ENCODE measurements at places on chromosomes 3 and 15.

GRCh38 chr3:23038471-23038870, 164.7 kb upstream of the UBE2E2 start:
- no peak for DNase-seq

GRCh38 chr3:24047513-24047912, 102.4 kb downstream of the NR1D2 start:
- no peak for DNase-seq

- no peak for DNase-seq
These were observed 724.9 kb downstream of the NLGN1 start for GRCh38 chr3:174122411-174122810.

GRCh38 chr3:29718661-29719065, 437.8 kb downstream of the RBMS3 start:
- no peak for DNase-seq

- no peak for DNase-seq
These were observed 45.5 kb downstream of the PHLDB2 start for GRCh38 chr3:111904376-111905241.

GRCh38 chr3:69723389-69723788, 15.9 kb upstream of the MITF start:
- DNase-seq: no peak

GRCh38 chr15:34927726-34928125, 41.8 kb downstream of the AQR start:
- no peak for DNase-seq

GRCh38 chr3:105801397-105801796, 67.4 kb downstream of the CBLB start:
- DNase-seq: no peak

DNA sequence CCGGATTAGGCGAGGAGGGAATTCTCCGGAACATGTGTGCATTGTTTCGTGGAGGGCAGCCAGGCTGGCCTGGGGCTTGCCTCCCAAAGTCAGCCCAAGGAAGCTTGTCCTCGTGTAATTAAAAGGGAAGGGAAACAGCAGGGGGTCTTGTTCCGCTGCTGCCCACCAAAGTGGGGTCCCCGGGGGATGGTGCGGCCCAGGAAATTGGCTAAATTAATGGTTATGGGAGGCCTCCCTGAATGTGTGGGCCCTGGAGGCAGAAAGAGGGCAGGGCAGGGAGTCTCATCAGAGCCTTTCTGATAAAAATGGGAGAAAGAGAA, 118.1 kb downstream of the OPA1 start:
- DNase-seq: no peak

DNA sequence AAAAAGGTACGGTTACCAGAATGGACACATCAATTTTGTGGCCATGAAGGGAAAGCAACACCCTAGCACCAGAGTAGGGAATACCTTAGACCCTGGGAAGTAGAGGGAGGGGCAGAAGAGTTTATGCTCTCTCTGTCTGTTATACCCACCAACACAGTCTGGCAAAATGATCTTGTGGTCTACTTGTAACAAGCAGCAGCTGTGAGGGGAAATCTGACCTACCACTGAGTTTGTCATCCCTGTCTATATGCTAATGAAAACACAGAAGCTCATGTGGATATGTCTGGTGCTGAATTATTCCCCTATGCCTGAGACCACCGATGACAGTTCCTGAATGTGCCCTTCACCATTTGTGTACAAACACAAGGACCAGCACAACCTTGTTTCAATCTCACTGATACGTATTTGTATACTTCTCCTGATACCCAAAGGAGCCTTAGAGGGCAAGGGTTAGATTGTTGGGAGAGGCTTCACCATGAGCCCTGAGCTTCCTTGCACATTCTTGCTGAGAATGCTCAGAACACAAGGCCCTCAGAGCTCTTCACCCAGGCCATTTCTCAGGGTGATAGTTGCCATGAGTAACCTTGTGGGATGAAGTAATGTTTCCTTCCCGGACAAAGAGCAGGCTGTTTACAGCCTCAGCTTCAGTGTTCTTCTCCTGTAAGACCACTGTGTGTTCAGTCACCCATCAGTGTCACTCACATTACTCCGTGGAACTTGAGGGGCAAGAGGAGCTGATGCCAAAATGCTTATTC, 24.7 kb upstream of the ZNF639 start:
- no peak for DNase-seq

GRCh38 chr3:58366699-58367098, 34.0 kb downstream of the PXK start:
- no peak for DNase-seq

- DNase-seq: no peak
These were observed 26.8 kb downstream of the RPN1 start for GRCh38 chr3:128623762-128624176.

GRCh38 chr3:191239407-191240031, 40.5 kb downstream of the OSTN start:
- no peak for DNase-seq

GRCh38 chr3:67113802-67114407, 115.8 kb downstream of the KBTBD8 start:
- DNase-seq: peak; percentile 85

- DNase-seq: no peak
These were observed 71.1 kb downstream of the DNAJB8 start for GRCh38 chr3:128395500-128396162.

- DNase-seq: no peak
These were observed 95.0 kb upstream of the MRPL3 start for GRCh38 chr3:131597816-131598215.

DNA sequence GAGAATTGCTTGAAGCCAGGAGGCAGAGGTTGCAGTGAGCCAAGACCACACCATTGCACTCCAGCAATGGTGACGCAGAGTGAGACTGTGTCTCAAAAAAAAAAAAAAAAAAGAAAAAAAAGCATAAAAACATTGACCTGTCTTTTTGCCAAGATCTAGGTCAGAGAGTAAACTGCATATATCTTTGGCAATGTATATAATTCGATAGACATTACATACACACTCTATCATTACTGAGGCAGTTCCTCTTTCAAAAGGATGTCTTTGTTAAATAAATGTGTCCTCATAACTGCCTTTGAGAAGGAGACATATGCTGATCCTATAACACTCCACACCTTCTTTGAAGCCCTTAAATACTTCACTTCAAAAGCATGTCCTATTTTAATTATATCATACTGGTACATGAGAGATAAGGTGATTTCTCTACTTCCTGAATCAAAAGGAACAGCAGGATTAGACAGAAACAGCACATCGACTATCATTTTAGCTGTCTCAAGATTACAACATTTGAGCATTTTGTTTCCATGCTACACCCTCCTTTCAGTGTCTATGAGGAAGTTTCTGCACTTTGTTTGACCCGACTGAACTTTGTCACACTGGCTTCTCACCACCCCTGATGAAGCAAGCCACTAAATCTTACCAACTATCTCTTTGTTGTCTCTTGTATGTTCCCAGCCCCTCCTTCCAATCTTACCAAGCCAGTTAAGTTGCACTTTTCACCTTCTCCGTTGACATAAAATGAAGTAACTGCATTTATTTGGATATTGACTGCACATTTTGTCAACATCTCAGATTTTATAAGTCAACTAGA, 335.8 kb downstream of the MECOM start:
- no peak for DNase-seq

DNA sequence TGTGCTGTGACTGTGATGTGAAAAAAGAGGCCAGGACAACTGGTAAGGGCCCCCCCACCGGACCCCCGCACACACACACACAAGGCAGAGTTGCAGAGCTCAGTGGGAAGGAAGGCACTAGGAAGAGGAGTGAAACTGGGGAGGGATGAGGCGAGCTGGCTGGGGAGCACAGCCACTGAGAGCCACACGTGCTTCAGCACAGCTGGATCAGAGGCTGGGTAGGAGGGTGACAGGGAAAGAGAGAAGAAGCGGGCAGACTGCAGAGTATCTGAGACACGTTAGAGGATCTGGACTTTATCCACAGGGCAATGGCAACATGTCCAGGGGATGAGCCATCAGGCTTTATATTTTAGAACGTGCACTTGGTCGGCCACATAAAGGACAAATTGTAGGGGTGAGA, 38.0 kb upstream of the TKT start:
- DNase-seq: no peak

DNA sequence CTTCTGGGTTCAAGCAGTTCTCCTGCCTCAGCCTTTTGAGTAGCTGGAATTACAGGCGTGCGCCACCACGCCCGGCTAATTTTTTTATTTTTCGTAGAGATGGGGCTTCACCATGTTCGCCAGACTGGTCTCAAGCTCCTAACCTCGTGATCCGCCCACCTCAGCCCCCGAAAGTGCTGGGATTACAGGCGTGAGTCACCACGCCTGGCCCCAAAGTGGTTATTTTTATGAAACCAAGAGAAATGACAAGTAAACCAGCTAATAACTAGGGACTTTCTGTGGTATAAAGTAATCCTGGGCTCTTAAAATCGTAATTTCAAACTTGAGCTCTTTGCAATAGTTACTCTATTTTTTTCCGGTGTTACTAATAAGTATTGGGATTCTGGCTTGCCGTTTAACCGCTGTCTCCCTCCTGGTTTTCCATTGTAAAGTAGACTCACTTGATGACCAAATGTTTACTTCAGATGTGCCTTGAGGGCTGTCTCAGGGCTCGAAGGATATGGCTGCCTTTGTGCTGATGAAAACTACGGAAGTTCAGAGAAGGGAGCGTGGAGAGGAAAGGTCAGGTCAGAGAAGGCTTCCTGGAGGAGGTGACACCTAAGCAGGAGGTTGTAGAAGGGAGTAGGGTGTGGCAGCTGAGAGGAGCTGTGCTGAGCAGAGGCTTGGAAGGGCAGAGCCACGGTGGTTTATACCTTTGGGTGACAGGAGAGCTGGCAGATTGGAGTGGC, 4.2 kb downstream of the ZSCAN2 start:
- no peak for DNase-seq

- DNase-seq: no peak
These were observed 419 bp downstream of the HYKK start for GRCh38 chr15:78507831-78508160.

- DNase-seq: no peak
These were observed 56.1 kb downstream of the PTPN9 start for GRCh38 chr15:75523011-75523410.

GRCh38 chr3:131353986-131354385, 27.6 kb upstream of the NUDT16 start:
- DNase-seq: no peak

DNA sequence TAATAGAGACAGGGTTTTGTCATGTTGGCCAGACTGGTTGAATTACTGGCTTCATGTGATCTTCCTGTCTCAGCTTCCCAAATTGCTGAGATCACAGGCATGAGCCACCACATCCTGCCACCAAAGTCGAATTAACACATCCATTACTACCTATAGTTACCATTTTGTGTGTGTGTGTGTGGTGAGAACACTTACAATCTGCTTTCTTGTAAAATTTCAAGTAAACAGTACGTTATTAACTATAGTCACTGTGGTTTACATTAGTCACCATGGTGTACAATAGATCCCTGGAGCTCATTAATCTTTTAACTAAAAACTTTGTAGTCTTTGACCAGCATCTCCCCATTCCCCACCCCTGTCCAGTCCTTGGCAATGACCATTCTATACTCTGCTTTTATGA, 270.0 kb downstream of the NAALADL2 start:
- no peak for DNase-seq

GRCh38 chr3:135272026-135272669, 477.1 kb downstream of the EPHB1 start:
- DNase-seq: no peak

GRCh38 chr3:72288955-72289691, 504.2 kb upstream of the PROK2 start:
- no peak for DNase-seq

GRCh38 chr3:77655396-77655795, 615.5 kb downstream of the ROBO2 start:
- DNase-seq: no peak

DNA sequence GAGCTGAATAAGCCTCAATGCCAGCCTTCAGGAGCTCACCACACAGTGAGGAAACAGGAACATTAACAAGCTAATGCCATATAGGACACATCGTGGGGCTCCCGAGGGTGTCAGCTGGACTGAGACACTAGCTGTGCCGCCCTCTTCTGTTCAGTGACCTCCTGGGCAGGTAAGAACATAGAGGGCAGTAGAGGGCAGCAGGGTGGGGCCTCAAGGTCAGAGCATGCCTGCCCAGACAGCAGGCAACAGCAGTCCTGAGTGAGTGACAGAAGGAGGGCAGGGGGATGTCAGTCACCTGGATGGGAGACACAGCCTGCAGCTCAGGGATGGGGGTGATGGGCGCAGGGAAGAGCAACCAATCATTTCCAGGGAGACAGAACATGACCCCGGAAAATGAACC, 15.5 kb downstream of the NTRK3 start:
- DNase-seq: no peak

DNA sequence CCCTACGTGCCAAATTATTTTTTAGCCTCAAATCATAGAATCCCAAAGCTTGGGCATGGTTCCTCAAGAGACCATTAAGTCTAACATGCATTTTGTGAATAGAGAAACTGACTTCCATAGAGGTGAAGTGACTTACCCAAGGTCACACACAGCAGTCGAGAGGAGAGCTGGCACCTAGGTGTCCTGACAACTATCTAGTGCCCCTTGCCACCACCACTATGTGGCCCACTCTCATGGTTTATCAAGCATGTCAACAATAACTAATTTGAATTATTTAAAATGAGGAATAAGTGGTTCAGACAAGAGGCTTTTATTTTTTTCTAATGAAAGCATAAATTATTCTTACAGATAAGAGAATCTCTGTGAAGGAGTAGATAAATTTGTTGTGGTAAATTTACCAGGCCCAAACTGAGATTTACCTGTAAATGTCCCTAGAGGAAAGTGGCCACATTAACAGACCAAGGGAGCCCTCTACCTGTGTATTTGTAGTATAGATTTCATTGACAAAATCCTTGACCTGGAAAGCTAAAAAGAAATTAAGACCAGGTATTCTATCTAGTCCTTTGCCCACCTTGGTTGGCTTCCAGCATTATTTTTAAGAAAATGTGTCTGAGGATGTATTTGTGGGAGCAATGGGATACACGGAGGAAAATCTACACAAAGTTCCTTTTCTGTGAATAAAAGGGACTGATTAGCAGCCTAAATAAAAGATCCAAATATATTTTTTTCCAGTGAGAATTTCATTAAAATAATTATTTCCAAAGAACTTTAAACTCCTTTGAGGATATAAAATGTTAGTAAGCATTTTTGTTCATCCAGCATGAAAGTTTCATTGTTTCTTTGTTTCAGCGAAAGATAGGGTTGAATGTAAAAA, 49.1 kb downstream of the IQCH start:
- no peak for DNase-seq

GRCh38 chr15:34793071-34793470, 2.3 kb downstream of the ACTC1 start:
- DNase-seq: no peak

- no peak for DNase-seq
These were observed 12.0 kb upstream of the CPA3 start for GRCh38 chr3:148853076-148853475.
